ENCODE measurements at places on chromosomes 7 and 10. TPM values are rescaled to one million over a fixed set of nuclear protein-coding genes. Genes with fewer than 3 reads are reported as not detected.

OR6B1 gene
- not detected for total RNA-seq

EPO gene
- total RNA-seq, result not detected

PDZD7 gene
- 1.9 TPM for total RNA-seq

GRM3 gene
- not detected for total RNA-seq

MLLT10 gene
- 56.5 TPM for total RNA-seq

GRCh38 chr10:23376229-23376655 is 31.6 kb upstream of the C10orf67 start:
- peaks cover 11% of the 10 kb centered on the region for H3K27me3 ChIP-seq
- no peak for DNase-seq
- no peaks in the 10 kb centered on the region for H3K4me1 ChIP-seq
- H3K27ac ChIP-seq, result no peak overlapping the region

GRCh38 chr10:84352251-84352842 is 24.0 kb downstream of the CCSER2 start:
- H3K27ac ChIP-seq, result no peak overlapping the region
- no peaks in the 10 kb centered on the region for H3K36me3 ChIP-seq
- H3K27me3 ChIP-seq, result no peaks in the 10 kb centered on the region
- no peak overlapping the region for H3K4me3 ChIP-seq
- peaks cover 17% of the 10 kb centered on the region for H3K4me1 ChIP-seq

Measured in osteocyte (in vitro differentiated cells).